Motor neuron (in vitro differentiated cells): ENCODE measurements at places on chromosomes 4 and X.

DNA sequence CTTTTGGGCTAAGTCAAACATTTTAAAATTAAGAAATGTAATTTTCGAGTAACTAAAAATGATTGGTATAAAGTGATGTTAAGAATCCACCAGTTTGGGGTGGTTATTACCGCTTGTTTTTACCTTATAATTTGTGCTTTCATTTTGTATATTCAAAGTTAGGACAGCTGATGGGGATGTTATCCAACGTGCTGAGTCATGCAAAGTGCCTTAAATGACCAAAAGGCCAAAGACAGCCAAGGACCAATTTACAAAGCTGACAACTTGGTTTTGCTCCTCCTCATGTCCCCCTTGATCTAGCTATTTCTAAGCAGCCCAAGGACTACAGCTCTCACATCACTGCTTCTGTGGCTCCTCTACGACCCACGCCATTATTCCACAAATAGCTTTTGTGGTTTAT lies 181.4 kb upstream of the PCDH7 start:
- no peak for ATAC-seq

- peak; percentile 75 for ATAC-seq
Measured at GRCh38 chr4:84796394-84796793, 170.1 kb downstream of the WDFY3 start.

DNA sequence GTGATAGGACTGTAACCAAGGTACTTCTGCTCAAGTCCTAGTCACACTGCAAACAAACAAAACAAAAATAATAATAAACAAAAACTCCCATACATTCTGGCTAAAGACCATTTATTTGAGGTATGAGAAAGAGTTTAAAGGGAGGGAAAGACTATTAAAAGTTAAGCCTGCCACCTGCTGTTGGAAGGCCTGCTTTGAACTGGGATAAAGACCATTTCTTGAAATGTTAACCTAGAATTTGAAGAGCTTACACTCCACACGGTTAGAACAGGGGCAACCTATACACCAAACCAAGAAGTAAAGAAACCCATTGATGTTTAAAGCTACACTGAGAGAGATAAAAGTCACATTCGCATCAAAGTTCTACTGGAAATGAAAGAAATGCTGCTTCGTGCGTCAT lies 548.7 kb upstream of the DIPK2B start:
- no peak for ATAC-seq

- ATAC-seq = no peak
Measured at GRCh38 chr4:39291686-39292085, 74.5 kb downstream of the RFC1 start.

DNA sequence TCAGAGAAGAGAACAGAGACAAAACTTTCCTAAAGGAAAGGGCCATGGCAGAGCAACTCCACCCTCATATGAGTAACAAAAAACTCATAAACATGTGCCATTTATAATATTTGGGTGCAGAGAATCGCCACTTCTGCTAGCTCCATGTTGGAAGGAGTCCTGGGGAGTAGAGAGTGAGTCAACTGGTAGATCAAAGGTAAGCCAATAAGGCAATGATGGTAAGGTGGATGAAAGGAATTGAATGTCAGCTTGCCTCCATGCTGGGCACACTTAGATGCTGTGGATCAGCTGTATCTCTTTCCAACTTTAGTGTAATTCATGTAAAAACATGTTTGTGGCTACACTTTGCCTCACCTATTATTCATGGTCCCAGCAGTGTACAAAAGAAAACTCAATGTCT lies 4.7 kb downstream of the QRFPR start:
- ATAC-seq = no peak

GRCh38 chrX:50697691-50698090 lies 116.3 kb downstream of the SHROOM4 start:
- peak; percentile 94 for ATAC-seq

DNA sequence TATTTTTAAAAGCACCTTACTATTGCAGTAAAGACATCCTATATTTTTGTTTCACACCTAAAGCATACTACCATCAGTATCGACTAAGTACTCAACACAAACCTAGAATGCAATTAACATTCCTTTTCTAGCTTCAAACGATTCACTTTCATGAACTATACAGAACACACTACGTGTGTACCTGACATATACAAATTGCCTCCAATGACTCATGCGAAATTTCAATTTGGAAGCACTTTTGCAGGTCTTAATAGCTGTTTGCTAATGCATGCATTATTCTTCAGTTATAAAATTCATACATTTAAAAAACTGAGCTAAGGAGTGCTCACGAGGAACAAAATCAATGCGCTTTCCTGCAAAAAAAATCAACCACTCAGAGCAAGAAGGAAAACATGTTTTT lies 19.7 kb upstream of the GPM6B start:
- peak; percentile 46 for ATAC-seq

- ATAC-seq = no peak
Measured at GRCh38 chr4:169050881-169051760, 41.1 kb upstream of the CBR4 start.
